ENCODE measurements at places on chromosomes 12 and 14.

DNA sequence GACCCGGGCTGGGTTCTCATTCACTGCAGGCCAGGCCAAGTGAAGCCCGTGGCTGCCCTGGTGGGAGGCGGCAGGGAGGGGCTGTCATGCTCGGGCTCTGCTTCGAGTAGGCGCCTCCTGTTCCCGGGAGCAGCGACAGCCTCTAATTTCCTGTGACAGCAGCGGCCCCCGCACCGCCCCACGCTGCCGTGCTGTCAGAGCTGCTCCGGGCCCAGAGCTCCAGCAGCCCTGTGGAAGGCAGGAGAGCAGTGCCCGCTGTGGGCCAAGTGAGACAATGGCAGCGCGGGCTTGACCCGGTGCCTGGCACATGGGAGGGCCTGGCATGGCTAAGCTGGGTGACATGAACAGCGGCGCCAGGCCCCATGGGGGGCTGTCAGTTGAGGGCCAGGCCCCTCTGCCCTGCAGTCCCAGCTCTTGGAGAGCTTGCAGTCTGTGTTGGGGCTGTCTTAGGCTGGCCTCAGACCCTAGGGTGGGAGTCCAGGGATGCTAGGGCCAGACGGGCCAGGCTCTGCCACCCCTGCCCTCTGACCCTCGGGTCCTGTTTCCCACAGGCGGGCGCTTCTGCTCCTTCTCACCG is 5.1 kb downstream of the TRMT61A start:
- DNase-seq = no peak

DNA sequence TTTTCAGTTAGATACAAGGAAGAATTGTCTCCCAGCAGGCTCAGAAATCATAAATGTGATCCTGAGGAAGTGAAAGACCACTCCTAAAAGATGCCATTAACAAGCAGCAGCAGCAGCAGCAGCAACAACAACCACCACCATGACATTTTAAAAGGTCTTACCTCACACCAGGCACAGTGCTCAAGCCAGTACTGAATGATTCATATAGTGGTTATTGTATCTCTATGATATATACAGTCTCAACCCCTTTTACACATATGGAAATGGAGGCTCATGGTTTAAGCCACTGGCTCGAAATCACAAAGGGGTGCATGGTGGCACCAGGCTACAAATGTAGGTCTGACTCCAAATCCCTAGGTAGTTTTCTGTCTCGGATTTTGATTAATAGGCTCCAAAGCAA is 126.9 kb downstream of the KTN1 start:
- no peak for DNase-seq

- DNase-seq = no peak
Observed at GRCh38 chr12:132143336-132144071, 615 bp downstream of the DDX51 start.

GRCh38 chr12:28569698-28570411 is 379.6 kb downstream of the CCDC91 start:
- no peak for DNase-seq

- DNase-seq = no peak
Observed at GRCh38 chr12:127272864-127273263, 994.1 kb upstream of the TMEM132C start.

DNA sequence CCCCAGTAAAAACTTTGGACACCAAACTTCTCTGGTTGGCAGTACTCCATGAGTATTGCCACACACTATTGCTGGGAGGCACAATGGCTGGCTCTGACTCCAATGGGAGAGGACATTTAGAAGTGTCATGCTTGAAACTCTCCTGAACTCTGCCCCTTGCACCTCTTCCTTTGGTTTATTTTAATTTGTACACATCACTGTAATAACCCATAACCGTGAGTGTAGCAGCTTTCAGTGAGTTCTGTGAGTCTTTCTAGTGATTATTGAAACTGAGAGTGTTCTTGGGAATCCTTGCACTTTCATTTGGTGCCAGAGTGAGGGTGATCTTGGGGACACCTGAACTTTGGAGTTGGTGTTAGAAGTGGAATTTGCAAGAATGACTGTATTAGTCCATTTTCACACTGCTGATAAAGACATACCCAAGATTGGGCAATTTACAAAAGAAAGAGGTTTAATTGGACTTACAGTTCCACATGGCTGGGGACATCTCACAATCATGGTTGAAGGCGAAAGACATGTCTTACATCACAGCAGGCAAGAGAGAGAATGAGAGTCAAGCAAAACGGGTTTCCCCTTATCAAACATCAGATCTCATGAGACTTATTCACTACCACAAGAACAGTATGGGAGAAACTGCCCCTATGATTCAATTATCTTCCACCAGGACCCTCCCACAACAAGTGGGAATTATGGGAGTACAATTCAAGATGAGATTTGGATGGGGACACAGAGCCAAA is 41.3 kb upstream of the CEP83 start:
- DNase-seq = no peak

GRCh38 chr12:65526311-65526710 is 247.8 kb downstream of the MSRB3 start:
- no peak for DNase-seq

Measured in activated CD4-positive, CD25-positive, alpha-beta regulatory T cell (primary cell).